ENCODE measurements at places on chromosomes 11 and 22.

DNA sequence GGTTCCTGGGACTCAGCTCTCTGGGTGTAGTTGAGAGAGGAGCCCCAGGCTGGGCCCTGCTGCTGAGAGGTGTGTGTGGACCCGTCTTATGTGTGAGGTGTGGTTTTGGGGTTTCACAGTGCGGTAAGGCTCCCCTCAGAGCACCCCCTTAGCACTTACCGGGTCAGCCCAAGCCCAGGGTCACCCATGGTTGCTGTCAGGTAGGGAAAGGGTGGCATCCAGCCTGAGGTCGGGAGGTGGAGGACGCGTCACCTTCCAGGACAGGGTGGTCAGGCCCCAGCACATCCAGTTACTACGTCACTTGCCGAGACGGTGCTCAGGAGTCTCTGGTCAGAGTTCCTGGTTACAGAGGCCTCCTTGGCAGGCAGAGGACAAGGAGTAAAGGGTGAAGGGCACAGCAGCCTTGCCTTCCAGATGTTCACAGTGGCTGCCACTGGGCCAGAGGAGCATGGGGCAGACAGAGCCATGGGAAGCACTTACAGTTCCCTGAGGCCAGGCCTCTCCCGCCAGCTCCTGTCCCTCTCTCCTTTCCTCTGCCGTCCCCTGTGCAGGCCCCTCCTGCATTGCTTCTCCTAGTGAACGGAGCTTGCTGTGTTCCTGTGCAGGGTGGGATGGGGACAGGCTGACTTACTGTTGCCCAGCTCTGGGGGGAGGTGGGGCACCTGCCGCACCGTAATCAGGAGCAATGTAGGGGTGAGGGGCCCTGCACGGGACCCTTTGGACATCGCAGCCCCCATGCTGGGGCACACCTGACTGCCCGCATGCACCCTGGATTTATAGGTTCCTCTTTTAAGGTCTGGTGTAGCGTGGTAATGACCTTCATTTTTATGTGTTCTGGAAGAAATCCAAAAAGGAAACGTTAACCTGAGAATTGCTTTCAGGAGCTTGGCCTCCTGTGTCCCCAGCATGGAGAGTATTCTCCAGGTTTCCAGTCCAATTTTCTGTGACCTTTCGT lies 285.9 kb downstream of the TBC1D22A start:
- no peak overlapping the region for H3K27ac ChIP-seq
- H3K4me3 ChIP-seq = no peak overlapping the region

- no peaks in the 10 kb centered on the region for H3K36me3 ChIP-seq
- H3K27ac ChIP-seq = no peak overlapping the region
- no peaks in the 10 kb centered on the region for H3K27me3 ChIP-seq
Observed at GRCh38 chr11:2093575-2094353, 45.4 kb downstream of the IGF2 start.

DNA sequence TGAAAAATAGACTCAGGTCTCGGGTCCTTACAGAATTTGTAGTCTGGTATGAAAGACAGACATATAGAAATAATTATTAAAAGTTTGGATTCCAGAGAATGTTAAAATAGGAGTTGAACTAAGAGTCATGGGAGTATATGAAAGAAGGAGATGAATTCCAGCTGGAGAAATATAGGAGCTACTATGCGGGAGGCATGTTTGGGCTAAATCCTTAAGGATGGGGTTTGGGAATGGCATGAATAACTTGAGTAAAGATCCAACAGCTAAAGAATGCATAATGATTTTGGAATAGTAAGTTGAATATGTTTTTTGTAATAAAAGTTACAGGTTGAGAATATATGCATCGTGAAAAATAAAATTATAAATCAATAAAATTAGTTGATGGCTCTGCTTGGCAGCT lies 129.4 kb upstream of the SLC5A12 start:
- H3K27me3 ChIP-seq = no peaks in the 10 kb centered on the region
- H3K4me3 ChIP-seq = no peak overlapping the region
- no peak overlapping the region for H3K27ac ChIP-seq
- DNase-seq = no peak
- H3K36me3 ChIP-seq = no peaks in the 10 kb centered on the region

DNA sequence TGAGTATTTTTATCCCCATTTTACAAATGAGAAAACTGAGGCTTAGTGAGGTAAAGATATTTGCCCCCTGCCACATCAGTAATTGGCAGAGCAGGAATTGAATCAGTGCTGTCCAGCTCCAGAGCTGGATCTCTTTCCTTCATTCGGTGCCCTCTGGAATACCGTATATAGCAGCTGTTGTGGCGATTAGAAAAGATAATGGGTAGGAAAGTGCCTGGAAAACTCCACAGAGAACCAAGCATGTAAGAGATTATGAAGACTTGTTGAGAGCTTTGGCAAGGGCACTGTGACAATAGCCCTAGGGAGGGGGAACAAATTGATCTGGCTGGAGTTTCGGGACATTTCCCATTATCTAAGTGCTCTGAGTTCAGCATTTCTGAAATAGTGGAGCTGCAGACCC lies 82.5 kb upstream of the TEAD1 start:
- H3K27ac ChIP-seq = no peak overlapping the region
- no peak overlapping the region for H3K4me3 ChIP-seq
- H3K36me3 ChIP-seq = no peaks in the 10 kb centered on the region
- no peaks in the 10 kb centered on the region for H3K27me3 ChIP-seq
- DNase-seq = no peak
- H3K4me1 ChIP-seq = no peaks in the 10 kb centered on the region

- H3K27ac ChIP-seq = no peak overlapping the region
- H3K36me3 ChIP-seq = no peaks in the 10 kb centered on the region
- no peak overlapping the region for H3K4me3 ChIP-seq
- no peak for DNase-seq
Observed at GRCh38 chr11:98600786-98601773, 419.7 kb upstream of the CNTN5 start.
